ENCODE measurements at places on chromosomes 2 and 18. TPM values are rescaled to one million over a fixed set of nuclear protein-coding genes. Genes with fewer than 3 reads are reported as not detected.

The GALNT13 gene
- 7.4 TPM for total RNA-seq

The TNFRSF11A gene
- total RNA-seq = 0.16 TPM

The DSEL gene
- total RNA-seq = 2.7 TPM

The ANO7 gene
- 3.2 TPM for total RNA-seq

The GMCL1 gene
- 21.6 TPM for total RNA-seq

The DBI gene
- 236 TPM for total RNA-seq

The CYP27C1 gene
- total RNA-seq = 10.1 TPM

The MAL gene
- total RNA-seq = 0.65 TPM

The SFTPB gene
- not detected for total RNA-seq

The XIRP2 gene
- total RNA-seq = 0.05 TPM

The NTSR2 gene
- total RNA-seq = not detected

The SNRNP200 gene
- 248 TPM for total RNA-seq

The TUBB8B gene
- not detected for total RNA-seq

The DSC3 gene
- 0.16 TPM for total RNA-seq

The OSGEPL1 gene
- 24.1 TPM for total RNA-seq

The HRH4 gene
- not detected for total RNA-seq

The SPEG gene
- 13.4 TPM for total RNA-seq

The HOXD3 gene
- total RNA-seq = 1.9 TPM

The HOXD1 gene
- total RNA-seq = not detected

The MPHOSPH10 gene
- 40.0 TPM for total RNA-seq

The NCKAP1 gene
- 107 TPM for total RNA-seq

The MAPRE2 gene
- total RNA-seq = 38.1 TPM

The NT5C1B gene
- not detected for total RNA-seq

The ZFAND2B gene
- total RNA-seq = 30.1 TPM
